ENCODE measurements at places on chromosomes 1 and 21.
A peak's percentile ranks its signal among the peaks of the same experiment; 100 is the strongest.

GRCh38 chr1:113912594-113913311 is 7.6 kb downstream of the DCLRE1B start:
- peak; percentile 76 for DNase-seq

DNA sequence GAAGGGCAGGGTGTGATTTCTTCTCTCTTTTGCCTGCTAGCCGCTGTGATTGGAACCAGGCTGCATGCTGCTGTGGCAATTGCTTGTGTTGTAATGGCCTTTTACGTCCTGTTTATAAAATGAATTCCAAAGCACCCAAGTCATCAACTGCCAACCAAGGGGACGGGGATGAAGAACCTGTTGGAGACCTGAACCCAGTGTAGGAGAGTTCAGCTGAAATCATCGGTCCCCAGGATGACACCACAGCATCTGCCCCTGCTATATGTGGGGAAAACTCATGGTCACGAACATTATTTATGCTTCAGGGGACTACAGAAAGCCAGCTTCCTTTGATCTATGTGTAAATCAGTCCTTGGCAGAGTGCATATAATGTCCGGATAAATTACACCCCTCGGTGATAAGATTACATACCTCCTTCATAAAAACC is 3.8 kb downstream of the TMEM167B start:
- DNase-seq = peak; percentile 55

- DNase-seq = no peak
Observed at GRCh38 chr1:118993700-118994026, 5.5 kb upstream of the TBX15 start.

- no peak for DNase-seq
Observed at GRCh38 chr21:25722631-25723030, 12.1 kb downstream of the ATP5PF start.

DNA sequence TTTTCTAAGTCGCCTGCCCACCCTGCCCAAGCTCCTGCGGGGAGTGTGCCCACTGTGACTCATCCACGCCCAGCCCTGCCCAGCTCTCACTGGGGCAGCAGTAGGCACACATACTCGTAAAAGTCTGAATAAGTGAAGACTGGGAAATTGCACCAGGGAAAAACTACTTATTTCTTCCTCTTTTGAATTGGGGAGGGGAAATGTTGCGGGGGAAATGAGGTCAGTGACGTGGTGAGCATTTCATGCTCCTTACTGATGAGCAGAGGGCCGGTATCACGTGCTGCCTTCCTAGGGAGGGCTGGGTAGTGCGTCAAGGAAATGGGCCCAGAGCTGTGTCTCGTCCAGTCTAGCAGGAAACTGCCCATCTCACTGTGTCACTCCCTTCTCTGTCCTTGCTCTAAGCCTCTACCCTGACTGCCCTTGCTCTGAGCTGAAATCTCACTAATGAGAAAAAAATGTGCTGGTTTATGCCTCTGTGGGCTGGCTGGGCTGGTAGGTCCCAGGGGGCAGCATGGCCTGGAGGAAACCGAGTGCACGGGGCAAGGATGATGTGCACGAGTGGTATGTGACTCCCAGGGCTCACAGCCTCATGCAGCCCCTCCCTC is 13.5 kb upstream of the TNFRSF1B start:
- DNase-seq = peak; percentile 73

- DNase-seq = peak; percentile 36
Observed at GRCh38 chr1:1324084-1324523, 356 bp downstream of the INTS11 start.

GRCh38 chr1:199937661-199938060 is 89.8 kb upstream of the NR5A2 start:
- DNase-seq = no peak

- peak; percentile 10 for DNase-seq
Observed at GRCh38 chr1:46302641-46303037, 777 bp downstream of the LRRC41 start.

DNA sequence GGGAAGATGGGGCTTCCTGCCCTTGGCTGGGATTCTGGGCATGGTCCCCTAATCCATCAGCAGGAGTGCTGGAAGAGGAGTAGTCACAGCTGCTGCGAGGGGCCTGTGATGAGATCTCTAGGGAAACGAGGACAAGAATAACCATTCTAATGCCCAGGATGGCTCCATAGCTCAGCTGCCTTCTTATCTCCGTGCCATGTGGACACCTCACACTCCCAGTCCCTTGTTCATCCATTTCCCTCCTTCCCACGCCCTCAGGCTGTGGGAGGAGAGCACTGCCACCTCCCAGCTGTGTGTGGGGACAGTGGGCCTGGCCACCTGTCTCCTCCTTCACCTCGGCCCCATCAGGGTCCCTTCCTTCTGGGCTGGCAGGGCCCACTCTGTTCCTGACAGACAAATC is 16.1 kb upstream of the ETV3 start:
- no peak for DNase-seq

DNA sequence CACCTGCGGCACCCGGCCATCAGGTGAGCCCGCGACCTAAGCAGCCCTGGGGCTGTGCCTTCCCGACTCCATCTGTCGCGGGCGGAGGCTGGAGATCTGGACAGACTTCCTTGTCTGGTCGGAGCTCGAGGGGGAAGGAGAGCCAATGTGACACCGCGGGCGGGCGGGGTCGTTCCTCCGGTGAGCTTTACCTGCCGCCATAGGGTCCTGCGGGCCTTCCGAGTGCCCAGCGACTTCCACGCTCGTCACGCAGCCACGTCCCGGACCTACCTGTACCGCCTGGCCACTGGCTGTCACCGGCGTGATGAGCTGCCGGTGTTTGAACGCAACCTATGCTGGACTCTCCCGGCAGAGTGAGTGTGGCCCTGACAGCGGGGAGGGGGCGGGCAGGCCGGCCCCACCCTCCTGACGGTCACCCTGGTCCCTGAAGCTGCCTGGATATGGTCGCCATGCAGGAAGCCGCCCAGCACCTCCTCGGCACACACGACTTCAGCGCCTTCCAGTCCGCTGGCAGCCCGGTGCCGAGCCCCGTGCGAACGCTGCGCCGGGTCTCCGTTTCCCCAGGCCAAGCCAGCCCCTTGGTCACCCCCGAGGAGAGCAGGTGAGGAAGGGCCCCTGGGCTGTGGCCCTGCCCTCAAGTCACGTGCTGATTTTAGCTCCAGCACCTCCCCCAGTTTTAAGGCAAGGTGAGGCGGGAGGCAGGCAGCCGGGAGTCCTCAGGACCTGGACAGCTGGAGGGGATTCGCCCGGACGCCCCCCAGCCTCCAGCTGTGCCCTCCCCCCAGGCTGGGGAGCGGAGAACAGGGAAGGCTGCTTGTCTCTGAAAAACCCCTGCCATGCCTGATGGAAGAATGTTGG is 1.1 kb downstream of the PUSL1 start:
- no peak for DNase-seq

All from HCEC 1CT (cell line).